Endodermal cell (in vitro differentiated cells): ENCODE measurements at places on chromosomes 16 and 17.
A peak's percentile ranks its signal among the peaks of the same experiment; 100 is the strongest.

DNA sequence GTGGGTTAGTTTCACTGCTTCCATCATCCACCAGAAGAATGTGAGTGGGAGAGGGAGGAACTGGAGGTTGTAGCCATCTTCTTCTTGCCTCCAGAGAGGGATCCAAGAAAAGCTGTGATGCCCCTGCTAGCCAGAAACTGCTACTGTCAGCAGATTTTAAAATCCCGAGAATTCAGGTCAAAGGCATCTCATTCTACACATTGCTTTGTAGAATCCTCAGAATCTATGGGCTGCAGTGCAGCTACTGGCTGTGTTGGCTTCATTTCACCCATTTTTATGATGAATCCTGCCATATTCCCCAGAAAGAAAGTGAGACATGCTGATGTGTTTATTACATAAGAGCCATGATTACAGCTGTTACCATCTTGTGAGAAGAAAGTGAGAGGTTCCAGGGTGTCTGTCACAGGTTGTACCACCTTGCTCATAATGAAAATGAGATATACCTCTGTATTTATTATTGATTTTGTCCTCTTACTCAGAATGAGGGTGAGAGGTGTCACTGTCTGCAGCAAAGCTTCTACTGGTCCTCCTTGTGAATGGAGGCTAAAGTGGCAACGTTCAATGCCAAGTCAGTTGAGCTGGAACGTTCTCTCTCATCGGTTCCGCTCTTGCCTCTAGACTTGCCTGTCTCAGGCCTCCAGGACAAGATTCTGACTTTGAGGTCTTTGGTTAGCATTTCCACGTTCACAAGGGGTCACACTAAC is 50.1 kb upstream of the MYH10 start:
- DNase-seq, result no peak

DNA sequence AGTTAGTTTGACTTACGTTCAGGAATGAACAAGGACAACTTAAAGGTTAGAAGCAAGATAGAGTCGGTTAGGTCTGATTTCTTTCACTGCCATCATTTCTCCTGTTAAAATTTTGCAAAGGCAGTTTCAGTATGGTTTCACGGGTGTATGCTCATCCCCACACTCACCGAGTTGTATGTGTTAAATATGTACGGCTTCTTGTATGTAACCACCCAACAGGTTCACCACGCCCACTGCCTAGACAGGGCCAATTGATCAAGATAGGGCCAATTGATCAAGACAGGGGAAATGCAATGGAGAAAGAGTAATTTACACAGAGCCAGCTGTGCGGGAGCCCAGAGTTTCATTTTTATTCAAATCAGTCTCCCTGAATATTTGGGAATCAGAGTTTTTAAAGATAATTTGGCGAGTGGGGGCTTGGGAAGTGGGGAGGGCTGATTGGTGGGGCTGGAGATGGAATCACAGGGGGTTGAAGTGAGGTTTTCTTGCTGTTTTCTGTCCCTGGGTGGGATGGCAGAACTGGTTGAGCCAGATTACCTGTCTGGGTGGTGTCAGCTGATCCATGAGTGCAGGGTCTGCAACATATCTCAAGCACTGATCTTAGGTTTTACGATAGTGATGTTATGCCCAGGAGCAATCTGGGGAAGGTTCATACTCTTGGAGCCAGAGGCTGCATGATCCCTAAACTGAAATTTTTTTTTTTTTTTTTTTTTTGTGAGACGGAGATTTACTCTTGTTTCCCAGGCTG is 62.4 kb upstream of the PLCG2 start:
- DNase-seq, result no peak

DNA sequence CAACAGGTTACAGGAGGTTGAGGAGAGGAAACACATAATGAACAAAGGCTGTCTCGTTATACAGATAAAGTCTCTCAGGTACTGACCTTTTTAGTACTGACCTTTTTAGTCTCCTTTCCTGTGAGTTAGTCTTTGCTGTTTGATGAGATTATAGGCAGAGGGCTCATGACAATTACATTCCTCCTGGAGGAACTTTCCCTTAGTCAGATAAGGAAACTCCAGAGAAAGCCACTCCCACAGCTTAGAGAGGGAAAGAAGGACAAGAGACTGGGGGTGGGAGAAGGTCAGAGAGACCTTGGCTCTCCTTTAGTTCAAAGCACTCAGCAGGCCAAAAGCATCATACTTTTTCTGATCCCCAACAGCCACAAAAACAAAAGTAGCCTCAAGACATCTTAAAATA is 15.3 kb upstream of the PSMD7 start:
- DNase-seq, result peak; percentile 53

GRCh38 chr17:76554131-76554530 is 14.3 kb downstream of the PRCD start:
- no peak for DNase-seq

DNA sequence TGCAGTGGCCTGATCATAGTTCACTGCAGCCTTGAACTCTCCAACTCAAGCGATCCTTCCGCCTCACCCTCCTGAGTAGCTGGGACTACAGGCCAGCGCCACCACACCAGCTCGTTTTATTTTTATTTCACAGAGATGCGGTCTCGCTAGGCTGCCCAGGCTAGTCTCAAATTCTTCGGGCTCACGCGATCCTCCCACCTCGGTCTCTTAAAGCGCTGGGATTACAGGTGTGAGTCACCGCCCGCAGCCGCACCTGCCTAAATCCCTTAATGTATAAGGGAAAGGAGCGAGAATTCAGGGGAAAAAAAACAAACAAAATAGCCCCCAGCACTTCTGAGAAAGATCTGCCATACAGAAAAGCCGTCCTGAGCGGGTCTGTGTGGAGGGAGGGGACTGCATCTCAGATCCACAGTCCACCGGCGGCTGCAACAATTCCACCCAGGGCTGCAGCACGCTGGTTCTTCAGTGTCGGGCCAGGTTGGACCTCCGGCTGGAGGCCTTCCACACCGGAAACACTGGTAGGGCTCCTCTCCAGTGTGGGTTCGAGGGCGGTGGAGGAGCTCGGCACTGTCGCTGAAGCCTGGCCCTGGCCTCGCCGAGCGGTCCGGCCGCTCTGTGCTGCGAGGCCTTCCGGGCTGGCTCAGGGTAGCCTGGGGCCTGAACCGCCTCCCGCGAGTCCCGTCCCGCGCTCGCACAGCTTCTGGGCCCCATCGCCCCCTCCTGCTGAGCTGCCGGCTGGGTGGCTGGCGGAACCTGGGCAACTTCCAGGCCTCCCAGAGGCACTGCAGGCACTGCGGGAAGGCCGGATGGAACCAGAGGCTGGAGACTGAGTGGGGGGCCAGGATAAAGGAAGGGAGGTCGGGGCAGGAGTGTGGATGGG is 7.0 kb downstream of the ZNF843 start:
- DNase-seq, result no peak

GRCh38 chr16:27355610-27356009 is 41.8 kb downstream of the IL4R start:
- DNase-seq, result peak; percentile 91

DNA sequence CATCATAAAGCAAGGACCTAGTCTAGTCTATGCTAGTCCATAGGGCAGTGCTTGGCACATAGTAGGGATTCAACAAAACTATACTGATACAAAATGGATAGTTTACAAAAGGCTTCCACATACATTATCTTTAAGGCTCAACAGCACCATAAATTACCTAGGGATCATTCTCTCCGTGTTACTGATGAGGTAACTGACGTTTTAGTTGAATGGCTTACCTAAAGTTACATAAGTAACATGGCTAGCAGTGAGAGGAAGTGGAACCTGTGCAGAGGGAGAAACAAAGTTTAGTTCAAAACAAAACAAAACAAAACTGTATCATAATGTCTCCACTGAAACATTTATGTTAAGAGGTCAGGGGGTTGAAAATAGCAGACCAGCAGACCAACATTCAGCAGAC is 7.9 kb downstream of the RPTOR start:
- no peak for DNase-seq

DNA sequence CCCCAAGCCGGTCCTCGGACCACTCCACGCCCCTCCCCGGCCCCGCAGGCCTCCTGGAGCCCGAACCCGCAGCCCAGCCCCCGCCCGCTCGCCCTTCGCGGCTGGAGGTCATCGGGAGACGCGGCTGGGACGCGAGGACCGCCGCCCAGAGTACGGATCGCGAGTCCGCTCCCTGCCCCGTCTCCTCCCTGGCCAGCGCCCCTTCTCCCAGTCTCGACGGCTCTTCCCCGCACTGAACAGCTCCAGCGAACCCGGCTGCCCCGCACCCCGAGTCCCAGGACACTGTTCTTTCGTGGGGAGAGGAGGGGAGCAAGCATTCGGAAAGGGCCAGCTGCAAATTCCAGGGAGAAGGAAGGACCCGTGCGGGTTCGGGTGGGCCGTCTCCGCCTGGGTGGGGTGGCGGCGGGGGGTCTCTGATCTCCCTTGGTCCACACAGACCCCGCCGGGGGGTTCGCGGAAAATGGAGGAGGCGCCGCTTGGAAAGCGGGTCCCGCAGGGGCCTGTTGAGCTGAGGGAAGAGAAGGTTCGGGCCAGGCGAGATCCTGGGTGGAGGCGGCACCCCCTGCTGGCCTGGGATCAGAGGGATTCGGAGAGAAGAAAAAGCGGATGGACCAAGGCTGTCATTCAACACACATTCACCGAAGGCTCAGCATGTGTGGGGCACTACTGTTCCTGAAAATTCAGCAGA is 632 bp upstream of the RTN4RL1 start:
- peak; percentile 92 for DNase-seq

DNA sequence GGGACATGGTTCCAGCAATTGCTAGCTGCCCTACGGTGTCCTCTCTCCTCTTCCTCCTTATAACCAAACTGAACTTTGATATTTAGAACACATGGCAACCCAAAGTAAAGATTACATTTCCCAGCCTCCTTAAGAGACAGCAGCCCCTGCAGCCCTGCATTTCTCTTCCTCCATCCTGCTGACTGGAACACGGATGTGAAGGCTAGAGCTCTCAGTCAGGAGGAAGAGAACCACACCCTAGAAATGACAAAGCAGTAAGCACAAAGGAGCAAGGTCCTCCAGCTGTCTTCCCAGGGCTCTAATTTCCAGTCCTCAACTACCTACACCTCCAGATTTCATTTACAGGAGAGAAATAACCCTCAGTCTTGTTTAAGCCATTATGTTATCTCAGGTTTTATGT is 10.9 kb downstream of the DYNC1LI2 start:
- DNase-seq, result no peak
